Activated naive CD4-positive, alpha-beta T cell treated with anti-CD3 and anti-CD28 coated beads, Interleukin-2, amount 50 U/mL, for 16 hours (primary cell): ENCODE measurements at places on chromosomes 3 and 15.

- no peak for DNase-seq
These were observed 11.2 kb upstream of the TGM5 start for GRCh38 chr15:43277901-43278300.

DNA sequence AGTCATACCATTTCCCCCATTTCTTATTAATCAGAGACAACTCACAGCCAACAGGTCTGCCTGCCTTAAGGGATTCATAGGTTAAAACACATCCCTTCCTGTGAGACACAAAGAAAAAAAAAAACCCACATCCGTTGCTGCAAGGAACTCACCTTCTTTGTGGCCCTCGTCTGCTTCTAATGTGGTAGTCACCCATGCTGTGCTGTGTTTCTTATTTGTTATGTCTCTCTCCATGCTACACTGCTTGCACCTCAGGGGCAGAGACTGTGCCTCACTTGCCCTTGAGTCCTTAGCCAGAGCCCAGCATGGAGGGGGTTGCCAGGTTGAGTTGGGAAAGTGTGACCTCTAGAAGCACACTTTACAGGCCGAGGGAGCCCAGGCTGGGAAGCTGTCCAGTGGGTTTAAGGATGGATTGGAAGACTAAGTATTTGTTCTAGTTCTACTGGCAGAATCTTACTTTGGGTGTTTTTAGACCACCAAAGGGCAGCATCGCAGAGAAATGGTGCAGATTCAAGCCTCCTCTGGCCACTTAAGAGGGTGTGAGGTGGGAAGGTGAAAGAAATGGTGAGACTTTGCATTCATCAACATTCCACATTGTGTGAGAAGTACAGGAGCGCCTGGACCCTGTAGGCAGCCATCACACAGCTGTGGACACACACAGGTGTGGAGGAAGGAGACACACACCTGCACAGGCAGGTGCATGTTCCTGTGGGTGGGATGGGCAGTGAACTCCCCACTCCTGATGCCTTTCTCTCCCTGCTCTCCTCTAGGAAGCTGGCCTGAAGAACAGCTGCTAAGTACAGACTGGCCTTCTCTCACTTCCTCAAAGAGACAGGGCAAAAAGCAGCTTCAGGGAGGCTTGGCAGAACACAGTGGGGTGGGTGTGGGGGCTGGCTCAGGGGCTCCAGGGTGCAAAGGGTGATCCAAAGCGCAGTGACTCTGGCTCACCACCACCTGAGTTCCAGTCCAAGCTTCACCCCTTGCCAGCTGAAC, 48.8 kb downstream of the GLB1 start:
- no peak for DNase-seq

GRCh38 chr15:55282284-55282833, 7.3 kb downstream of the RAB27A start:
- no peak for DNase-seq

- DNase-seq, result no peak
These were observed 234.6 kb upstream of the BCHE start for GRCh38 chr3:166071831-166072230.

DNA sequence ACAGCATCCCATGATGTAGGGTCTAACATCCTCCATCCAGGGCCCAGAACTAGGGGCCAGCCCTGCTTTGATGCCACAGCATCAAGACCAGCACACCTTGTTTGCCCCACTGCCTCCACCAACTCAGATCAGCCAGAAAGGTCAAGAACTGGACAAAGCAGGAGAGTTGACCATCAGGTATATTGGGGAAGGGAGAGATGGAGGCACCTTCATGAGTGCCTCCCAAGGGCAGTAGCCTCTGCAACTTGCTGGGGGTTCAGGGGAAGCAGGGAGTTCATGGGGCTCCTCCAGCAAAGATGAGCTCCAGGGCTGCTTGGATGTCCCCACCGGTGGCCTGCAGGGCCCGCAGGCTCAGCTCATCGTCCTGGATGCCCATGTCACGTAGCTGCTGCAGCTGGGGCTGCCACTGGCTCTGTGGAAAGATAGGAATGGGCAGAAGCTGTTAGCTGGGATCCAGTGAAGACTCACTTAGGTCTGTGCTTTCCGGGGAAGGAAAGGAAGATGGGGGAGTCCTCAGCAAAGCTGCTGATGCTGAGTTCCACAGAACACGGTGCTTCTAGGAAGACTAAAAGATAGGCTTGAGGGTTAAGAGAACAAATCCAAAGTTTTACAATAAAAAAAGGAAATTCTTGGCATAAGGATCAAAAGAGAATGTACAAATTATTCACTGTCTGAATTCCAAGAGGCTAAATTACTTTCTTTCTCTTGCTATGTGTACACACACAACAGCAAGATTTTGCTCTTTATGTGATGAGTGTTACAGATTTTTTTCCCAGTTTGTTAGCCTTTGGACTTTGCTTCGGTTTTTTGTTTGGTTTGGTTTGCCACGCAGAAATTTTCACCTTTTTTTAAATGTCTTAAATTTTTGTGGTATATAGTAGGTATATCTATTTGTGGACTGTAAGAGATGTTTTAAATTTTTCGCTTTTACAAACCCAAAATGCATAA, 12.3 kb upstream of the SEMA7A start:
- DNase-seq, result no peak

- no peak for DNase-seq
These were observed 22.3 kb downstream of the VIPR1 start for GRCh38 chr3:42524751-42525150.

GRCh38 chr3:72582963-72583362, 265.3 kb downstream of the SHQ1 start:
- no peak for DNase-seq

DNA sequence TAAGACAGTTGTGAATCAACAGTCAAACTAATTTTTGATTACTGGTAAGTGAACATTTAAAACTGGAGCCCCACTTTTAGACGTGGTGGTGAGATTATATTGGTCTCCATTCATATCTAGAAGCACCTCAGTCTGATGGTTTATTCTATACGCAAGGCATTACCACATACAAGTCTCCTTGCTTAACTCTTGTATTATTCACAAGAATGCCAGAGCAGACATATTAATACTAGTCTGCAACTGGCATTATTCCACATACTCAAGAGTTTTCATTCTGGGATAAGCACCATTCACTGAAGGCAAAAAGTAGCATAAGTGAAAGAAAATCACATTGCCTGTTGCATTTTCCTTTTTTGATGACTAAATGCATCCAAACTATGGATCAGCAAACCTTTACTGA, 36.9 kb upstream of the MEIS2 start:
- DNase-seq, result no peak

- no peak for DNase-seq
These were observed 18.6 kb downstream of the SAMD7 start for GRCh38 chr3:169929830-169930519.

- no peak for DNase-seq
These were observed 5.4 kb downstream of the ACOX2 start for GRCh38 chr3:58531555-58531954.

- no peak for DNase-seq
These were observed 13.5 kb downstream of the TIGIT start for GRCh38 chr3:114307222-114307830.

GRCh38 chr15:62362608-62363007, 197.5 kb upstream of the C2CD4B start:
- no peak for DNase-seq

- no peak for DNase-seq
These were observed 20.5 kb downstream of the MRPS11 start for GRCh38 chr15:88487796-88488523.

- no peak for DNase-seq
These were observed 490.4 kb upstream of the PROK2 start for GRCh38 chr3:72275331-72275751.

DNA sequence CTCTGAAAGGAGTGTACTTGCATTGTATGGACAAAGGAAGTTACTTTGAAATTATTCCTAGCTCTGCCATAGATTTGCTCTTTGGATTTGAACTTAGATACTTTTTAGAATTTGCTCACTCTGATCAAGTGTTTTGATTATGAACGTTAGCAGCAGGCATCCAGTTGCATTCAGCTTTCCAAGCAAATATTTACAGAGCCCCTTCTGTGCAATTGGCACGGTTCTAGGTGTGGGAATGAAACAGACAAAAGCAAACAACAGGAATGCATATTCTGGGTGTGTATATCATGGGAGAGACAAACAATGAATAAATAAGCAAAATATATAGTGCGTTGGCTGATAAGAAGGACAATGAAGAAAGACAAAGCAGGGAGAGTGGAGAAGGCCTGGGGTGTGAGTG, 125.5 kb upstream of the ADAMTS9 start:
- no peak for DNase-seq

GRCh38 chr3:49273825-49274532, 3.1 kb downstream of the C3orf62 start:
- DNase-seq, result no peak

- DNase-seq, result no peak
These were observed 850 bp downstream of the LTF start for GRCh38 chr3:46463868-46464241.

GRCh38 chr3:46847744-46848143, 15.5 kb downstream of the MYL3 start:
- DNase-seq, result no peak

GRCh38 chr3:100503448-100503847, 11.0 kb downstream of the TMEM45A start:
- no peak for DNase-seq

DNA sequence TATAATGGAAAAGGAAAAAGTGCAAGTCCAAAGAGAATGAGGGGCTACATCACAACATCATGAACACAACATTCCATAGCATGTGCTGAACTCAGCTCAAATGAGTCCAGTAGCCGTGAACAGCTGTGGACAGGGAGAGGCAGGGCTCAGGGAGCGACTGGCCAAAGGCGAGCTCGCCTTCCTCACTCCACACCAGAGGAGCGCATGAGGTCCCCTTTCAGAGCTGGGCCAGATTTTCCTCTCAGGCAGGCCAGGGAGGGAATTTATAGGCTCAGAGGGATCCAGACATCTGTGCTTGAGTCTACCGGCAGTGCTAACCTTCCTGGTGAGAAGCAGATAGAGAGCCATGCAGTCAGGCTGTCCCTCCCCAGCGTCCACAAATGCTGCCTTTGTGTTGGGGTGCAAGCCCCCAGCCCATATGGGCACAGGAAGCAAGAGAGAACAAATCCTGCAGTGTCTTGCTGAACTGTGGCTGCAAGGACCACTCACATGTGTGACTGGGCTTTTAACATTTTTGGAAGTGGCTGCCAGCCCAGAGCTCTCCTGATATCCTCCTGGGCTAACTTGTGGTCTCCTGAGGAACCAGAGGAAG, 32.5 kb downstream of the ARHGEF3 start:
- DNase-seq, result no peak

GRCh38 chr15:33910741-33911140, 57.6 kb upstream of the CHRM5 start:
- no peak for DNase-seq

DNA sequence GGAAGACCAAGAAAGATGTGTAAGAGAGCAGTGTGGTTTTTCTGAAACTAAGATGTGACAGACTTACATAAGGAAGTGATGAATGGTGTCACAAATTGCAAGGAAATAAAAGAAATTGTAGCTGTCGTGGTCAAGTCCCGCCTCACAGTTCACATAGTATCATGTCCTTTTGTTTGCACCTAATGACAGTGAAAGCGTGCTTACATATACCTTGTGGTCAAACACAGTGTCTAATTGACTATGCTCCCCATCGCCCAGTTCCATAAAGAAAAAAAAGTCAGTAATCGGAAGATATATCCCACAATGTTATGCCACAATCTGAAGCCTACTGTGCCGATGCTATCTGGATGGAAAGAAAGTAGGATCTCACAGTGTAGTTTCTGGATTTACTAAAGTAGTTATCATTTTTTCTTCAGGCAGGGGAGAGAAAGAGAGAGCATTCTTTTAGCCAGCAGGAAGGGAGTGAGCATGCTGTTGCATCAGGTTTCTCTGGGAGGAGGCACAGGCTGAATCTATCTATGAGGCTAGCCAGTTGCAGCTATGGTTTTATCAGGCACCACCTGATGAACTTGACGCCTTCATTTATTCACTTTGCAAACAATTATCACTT, 9.8 kb upstream of the PLSCR1 start:
- no peak for DNase-seq

- no peak for DNase-seq
These were observed 116.7 kb upstream of the LINGO1 start for GRCh38 chr15:77749236-77749997.

DNA sequence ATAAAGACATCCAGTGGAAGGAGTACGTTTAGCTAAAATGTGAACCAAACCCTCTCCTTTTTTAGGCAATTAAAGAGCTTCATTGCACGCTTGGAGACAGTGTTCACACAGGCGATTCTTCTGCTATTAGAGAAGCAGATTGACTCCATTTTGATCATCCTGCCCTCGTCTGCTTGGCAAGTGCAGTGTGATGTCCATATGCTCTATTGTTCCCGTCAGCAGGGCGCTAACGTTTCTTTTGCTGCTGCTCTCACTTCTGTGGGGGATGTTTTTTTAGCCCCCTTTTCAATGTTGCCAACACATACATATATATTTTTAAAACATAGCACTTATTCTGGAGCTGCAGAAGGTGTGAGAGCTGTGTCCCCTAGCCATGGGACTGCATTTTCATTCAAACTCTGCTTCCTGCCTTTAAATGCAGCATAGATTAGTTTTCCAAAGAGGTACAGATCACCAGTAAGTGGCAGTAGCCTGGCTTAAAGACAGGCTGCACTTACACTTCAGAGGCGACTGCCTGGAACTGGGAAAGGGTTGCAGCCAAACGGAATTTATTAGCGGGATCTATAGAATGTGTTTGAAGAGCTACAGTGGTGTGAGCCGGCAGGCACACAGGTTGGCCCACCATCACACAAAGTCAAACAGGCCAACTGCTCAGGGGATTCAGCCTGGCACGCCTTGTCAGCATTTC, 292.6 kb upstream of the DPH6 start:
- DNase-seq, result no peak

GRCh38 chr3:99108508-99108907, 207.0 kb upstream of the DCBLD2 start:
- DNase-seq, result no peak

DNA sequence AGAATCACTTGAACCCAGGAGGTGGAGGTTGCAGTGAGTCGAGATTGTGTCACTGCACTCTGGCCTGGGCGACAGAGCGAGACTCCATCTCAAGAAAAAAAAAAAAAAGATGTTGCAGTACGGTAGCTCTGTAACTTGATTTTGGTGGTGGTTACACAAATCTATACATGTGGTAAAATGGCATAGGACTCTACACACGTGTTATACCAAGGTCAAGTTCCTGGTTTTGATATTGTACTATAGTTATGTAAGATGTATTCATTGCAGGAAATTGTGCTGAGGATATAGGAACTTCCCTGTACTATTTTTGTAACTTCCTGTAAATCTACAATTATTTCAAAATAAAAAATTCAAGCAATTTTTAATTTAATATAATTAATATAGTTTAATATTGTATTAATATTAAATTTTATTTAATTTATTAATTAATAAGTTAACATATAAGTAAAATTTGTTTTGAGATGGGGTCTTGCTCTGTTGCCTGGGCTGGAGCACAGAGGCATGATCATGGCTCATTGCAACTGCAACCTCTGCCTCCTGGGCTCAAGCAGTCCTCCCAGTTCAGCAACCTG, 9.9 kb downstream of the MYD88 start:
- DNase-seq, result no peak

- no peak for DNase-seq
These were observed 14.0 kb downstream of the RCN2 start for GRCh38 chr15:76945494-76946093.

GRCh38 chr3:156648086-156648485, 26.3 kb upstream of the TIPARP start:
- no peak for DNase-seq

GRCh38 chr3:112967828-112968227, 7.1 kb downstream of the CD200R1 start:
- no peak for DNase-seq

GRCh38 chr3:10581251-10581650, 75.9 kb upstream of the ATP2B2 start:
- no peak for DNase-seq

GRCh38 chr3:53650424-53650823, 156.0 kb downstream of the CACNA1D start:
- no peak for DNase-seq
